ENCODE measurements at places on chromosomes 12 and 14.
A peak's percentile ranks its signal among the peaks of the same experiment; 100 is the strongest.

GRCh38 chr12:49828133-49829091 is at the start of gene NCKAP5L:
TSS of gene NCKAP5L (minus strand) at chr12:49828413. CDS start at chr12:49804044, 24,369 bp downstream.
- DNase-seq, result peak; percentile 69

DNA sequence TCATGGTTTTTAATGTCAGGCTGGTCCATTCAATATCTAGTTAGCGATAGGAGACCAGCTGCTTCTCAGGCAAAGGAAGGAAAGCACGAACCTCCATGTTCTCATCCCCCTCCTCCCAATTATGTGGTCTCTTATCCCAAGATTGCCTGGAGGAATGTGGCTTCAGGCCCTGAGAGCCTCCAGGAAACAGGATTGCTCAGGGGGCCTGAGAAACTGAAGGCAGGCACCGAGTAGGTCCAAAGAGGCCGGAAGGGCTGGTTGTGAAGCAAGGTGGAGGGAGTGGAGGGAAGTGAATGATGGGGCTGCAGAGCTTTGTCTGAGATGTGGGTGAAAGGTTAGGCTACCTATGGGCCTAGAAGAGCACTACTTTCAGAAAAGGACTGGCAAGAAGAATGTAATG is 188.2 kb upstream of the DDHD1 start:
- no peak for DNase-seq

- DNase-seq, result no peak
Measured at GRCh38 chr12:130468700-130469245, 131.1 kb downstream of the PIWIL1 start.

GRCh38 chr14:23432102-23432925 is 3.1 kb downstream of the MYH7 start:
- no peak for DNase-seq

- no peak for DNase-seq
Measured at GRCh38 chr12:56578983-56579546, 51.1 kb downstream of the BAZ2A start.

DNA sequence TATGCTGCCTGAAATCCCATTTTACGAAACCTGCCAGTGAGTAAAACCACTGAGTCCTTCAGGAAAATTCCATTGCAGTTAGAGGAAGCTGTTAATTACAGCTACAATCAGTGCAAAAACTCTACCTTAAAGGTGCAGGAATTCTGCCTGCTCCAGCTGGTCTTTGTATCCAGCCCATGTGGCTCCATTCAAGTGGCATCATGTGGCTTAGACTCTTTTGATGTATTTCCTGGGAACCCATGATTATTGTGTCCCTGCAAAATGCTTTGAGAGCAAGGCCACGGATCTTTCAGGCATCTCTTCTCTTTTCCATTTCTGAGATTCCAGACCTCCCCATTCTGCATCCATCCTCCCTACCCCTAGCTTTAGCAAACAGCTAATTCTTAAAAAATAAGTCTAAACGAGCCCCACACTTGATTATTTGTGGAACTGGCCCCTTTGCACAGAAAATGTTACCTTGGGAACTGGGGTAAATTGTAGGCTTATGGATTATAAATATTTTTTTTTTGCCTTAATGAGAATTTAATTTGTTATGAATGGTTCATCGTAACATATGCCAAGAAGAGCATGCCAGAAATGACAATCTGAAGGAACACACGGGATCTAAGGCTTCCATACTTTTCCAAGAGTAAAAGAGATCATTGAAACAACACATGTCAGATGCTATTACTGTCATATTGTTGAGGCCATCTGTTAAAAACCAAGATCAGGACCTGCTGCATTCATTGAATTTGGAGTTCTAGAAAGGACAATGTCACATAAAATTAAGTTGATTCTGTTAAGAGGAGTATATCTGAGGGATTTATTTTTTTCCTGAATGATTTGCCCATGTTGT is 144.6 kb downstream of the TPH2 start:
- DNase-seq, result no peak

DNA sequence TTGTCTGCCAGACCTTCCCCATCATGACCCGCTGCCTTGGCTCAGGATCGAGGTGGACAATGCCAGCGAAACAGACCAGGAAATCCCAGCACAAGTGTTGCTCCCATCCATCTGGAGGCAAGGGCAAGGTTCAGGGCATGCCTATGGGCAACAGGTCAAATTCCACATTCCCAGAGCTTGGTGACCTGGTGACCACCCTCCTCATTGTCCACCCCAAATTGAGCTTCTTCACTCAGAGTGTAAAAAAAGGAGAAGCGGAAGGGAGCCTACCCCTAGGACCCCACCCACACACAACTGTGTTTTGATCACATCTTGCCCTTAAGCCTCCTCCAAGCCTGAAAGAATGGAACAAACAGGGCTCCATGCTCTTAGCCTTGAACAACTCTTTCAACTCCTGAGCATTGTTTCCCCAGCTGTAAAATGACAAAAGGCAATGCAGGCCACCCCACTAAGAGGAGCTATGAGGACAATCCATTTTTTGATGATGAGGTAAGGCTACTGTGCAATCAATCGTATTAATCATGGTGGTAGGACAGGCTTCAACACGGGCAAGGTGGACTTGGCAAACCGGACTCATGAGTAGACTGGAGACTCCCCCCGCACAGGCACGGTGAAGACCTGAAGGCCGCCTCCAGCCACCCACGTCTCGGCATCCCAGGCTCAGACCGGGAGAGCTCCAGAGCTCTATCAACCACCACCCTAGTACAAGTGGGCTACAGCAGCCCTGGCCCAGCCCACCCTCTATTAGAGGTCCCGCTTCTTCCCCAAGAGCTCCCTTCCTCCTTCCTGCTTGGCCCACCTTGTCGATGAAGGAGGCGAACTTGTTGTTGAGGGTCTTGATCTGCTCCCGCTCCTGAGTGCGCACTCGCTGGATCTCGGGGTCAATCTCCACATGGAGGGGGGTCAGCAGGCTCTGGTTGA is 866 bp downstream of the KRT79 start:
- DNase-seq, result no peak
